ENCODE measurements at places on chromosomes 7 and 10. TPM values are rescaled to one million over a fixed set of nuclear protein-coding genes. Genes with fewer than 3 reads are reported as not detected.

ZCCHC24 gene
- total RNA-seq, result 1.4 TPM

GRID1 gene
- total RNA-seq, result 0.10 TPM

ICA1 gene
- total RNA-seq, result 66.4 TPM

TUBAL3 gene
- total RNA-seq, result not detected

CYP2E1 gene
- total RNA-seq, result 1.7 TPM

ANKRD30A gene
- not detected for total RNA-seq

EXOSC1 gene
- 28.6 TPM for total RNA-seq

BTBD16 gene
- not detected for total RNA-seq

NEURL1 gene
- 0.22 TPM for total RNA-seq

NEUROG3 gene
- total RNA-seq, result not detected

CNNM1 gene
- 6.3 TPM for total RNA-seq

ZNF853 gene
- total RNA-seq, result 10.1 TPM

TMEM225B gene
- total RNA-seq, result not detected

FAM131B gene
- 0.19 TPM for total RNA-seq

AKR1C8 gene
- total RNA-seq, result not detected

AKR1C3 gene
- total RNA-seq, result 181 TPM

SRPK2 gene
- 36.9 TPM for total RNA-seq

NXPH1 gene
- not detected for total RNA-seq

VPS37D gene
- 1.3 TPM for total RNA-seq

LIPJ gene
- not detected for total RNA-seq

OR2A1 gene
- not detected for total RNA-seq

CYP26C1 gene
- 0.39 TPM for total RNA-seq

PON3 gene
- total RNA-seq, result 6.5 TPM

ADRA2A gene
- total RNA-seq, result 5.4 TPM

TMEM178B gene
- 1.5 TPM for total RNA-seq

CTNNA3 gene
- not detected for total RNA-seq

TMEM130 gene
- not detected for total RNA-seq

SH3PXD2A gene
- 7.5 TPM for total RNA-seq

ZSCAN21 gene
- 5.5 TPM for total RNA-seq

ITGA8 gene
- not detected for total RNA-seq

PTPRE gene
- 7.6 TPM for total RNA-seq

TMEM213 gene
- 9.8 TPM for total RNA-seq

TNS3 gene
- total RNA-seq, result 135 TPM

CUZD1 gene
- 0.93 TPM for total RNA-seq

FAM241B gene
- 25.2 TPM for total RNA-seq

MKI67 gene
- 72.8 TPM for total RNA-seq

MMD2 gene
- not detected for total RNA-seq

PITX3 gene
- not detected for total RNA-seq

ZNF282 gene
- total RNA-seq, result 40.3 TPM

RBP3 gene
- not detected for total RNA-seq

DNTT gene
- total RNA-seq, result not detected

HOXA3 gene
- 20.9 TPM for total RNA-seq

TDRD1 gene
- total RNA-seq, result not detected

MALRD1 gene
- total RNA-seq, result not detected

NRCAM gene
- 15.0 TPM for total RNA-seq

PPIA gene
- total RNA-seq, result 3,069 TPM

CARD11 gene
- 79.2 TPM for total RNA-seq

UFSP1 gene
- 4.2 TPM for total RNA-seq

SUN1 gene
- total RNA-seq, result 218 TPM

IKZF1 gene
- 0.28 TPM for total RNA-seq

HECW1 gene
- total RNA-seq, result 0.17 TPM

C7orf33 gene
- total RNA-seq, result not detected

PODXL gene
- total RNA-seq, result 15.5 TPM

PRPS1L1 gene
- total RNA-seq, result not detected

PIK3AP1 gene
- 114 TPM for total RNA-seq

KEL gene
- not detected for total RNA-seq

ZNF92 gene
- 8.0 TPM for total RNA-seq

All from Calu3 (cell line).